Activated T-cell treated with anti-CD3 and anti-CD28 coated beads, Interleukin-2, amount 50 U/mL, for 1 hour (primary cell): ENCODE measurements at places on chromosomes 4 and X.

DNA sequence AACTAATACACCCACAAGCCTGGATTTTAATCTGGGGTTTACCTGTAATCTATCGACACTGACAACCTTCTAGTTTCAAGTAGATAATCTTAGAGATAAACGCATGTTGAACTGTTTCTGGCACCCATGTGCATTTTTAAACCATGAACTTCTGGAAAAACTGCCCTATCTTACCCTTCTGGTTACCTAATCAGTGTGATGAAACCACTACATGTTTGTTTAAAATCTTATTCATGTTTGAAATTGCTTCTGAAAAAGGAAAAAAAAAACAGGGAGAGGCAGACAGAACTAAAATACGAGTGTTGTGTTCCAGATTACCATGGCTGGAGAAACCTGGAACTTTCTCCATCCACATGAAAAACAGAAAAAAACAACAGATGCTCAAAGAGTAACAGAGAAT is 139.3 kb downstream of the MID1IP1 start:
- no peak for DNase-seq

DNA sequence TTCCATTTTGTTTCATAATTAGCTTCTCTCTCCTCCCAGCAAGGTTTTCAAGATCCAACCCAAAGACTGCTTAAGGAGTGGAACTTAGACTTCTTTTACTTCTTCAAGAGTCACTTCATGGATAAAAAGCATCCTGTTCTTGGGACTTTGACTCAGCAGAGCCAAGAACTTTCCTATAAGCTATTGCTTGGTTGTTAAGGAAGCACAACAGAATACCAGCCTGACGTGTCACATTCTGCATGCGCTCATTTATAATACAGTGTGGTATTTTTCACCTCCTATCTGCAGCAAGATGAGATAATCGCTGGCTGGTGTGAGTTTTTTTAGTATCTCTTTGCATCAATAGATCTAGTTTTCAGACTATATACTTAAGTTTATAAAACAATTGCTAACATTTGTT is 152.1 kb downstream of the PALLD start:
- DNase-seq = no peak

- no peak for DNase-seq
These were observed 67.0 kb upstream of the CXCL13 start for GRCh38 chr4:77538574-77539157.

DNA sequence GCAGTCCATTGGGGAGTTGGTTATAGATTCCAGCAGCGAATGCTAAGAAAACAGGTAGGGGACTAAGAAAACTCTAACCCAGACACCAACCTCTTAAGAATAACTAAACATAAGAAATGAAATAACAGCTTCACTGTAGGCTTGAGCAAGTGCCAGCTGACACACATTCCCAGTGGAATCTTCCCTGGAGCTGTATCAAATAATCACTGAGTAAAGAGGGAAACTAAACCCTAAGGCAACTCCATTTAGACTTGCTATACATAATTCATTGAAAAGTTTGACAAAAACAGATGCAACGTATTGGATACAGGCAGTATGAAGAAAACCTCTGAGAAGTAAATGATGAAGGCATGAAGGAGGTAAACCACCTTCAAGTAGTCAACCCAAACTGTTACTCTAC is 293.5 kb downstream of the OPHN1 start:
- DNase-seq = no peak

GRCh38 chrX:115021121-115021520 is 3.7 kb upstream of the IL13RA2 start:
- no peak for DNase-seq
